ENCODE measurements at places on chromosomes 3 and 15.

- DNase-seq: no peak
Observed at GRCh38 chr3:143036557-143036956, 35.2 kb downstream of the U2SURP start.

DNA sequence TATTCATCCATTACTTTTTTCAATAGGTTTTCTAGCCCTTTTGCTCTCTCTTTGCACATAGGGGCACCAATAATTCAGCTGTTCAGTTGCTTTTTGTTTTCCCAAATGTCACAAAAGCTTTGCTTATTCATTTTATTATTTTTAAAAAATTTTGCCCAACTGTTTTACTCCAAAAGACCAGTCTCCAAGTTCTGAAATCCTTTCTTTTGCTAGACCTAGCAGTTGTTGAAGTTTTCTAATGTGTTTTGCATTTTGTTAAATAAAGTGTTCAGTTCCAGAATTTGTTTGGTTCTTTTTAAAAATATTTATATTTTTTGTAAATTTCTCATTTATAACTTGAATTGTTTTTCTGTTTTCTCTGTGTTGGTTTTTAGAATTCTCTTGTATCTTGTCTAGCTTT lies 1227.3 kb downstream of the ROBO2 start:
- DNase-seq: no peak

GRCh38 chr3:189160519-189161309 lies 11.1 kb upstream of the TPRG1 start:
- no peak for DNase-seq

GRCh38 chr3:38647217-38647970 lies 2.1 kb downstream of the SCN5A start:
- DNase-seq: peak; percentile 8

DNA sequence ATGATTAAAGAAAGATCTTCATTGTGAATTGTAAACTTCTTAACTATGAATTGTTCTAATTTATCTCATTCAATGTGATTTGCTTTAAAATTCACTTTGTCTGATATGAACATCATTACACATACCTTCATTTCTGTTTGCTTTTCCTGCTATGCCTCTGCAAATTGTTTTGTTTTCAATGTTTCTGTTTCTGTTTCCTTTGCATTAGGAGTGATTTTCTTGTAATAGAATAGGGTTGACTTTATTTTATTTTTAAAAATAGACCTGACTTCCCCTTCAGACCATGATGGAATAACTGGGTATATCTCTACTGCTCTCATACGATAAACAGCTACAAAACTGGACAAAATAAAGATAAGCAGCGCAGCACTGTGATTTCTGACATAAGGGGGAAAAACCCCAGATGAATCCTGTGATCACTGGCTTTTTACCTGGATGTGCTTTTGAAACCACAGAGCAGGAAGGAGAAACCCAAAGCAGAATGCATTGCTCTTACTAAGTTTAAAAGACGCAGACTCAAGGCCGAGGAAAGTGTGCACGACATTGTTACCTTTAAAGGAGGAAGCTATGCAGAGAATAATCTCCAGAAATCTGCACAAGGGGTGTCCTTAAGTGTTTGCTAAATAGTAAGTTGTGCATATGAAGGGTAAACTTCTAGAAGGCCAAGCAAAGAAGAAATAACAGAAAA lies 420.2 kb downstream of the TBC1D5 start:
- no peak for DNase-seq

- DNase-seq: no peak
Observed at GRCh38 chr3:4401441-4401840, 65.6 kb downstream of the SUMF1 start.

DNA sequence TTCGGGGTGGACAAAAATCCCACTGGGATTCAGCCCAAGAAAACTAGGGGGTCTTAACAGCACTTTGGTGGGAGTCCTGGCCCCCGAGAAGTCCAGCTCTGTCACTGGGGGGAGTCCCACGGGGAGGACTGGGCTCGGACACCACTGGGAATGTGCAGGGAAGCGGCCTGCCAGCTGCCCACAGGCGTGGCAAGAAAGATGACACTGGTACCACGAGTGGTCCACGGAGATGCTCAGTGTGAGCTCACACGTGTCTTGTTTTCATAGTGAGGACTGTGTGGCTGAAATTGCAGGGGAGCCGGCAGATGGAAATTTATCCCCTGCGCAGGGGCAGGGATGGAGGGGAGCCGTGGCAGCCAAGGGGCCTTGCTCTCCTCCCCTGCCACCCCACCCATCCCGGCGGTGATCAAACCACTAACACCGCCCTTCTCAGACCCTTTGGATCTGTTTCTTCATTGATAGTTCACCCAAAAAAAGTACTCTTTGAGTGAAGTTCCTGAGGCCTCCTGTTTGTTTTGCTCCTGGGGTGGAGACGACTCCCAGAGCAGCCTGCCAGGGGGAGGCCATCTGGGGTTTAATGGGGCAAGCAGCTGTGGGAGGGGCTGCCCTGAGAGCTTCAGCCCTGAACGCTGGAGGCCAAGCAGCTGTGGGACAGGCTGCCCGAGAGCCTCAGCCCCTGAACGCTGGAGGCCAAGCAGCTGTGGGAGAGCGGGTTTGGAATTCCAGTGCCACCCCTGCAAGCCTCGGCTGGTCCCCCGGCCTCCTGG lies 130.9 kb downstream of the LRRK1 start:
- DNase-seq: peak; percentile 11

GRCh38 chr3:157148196-157148889 lies 11.6 kb downstream of the CCNL1 start:
- no peak for DNase-seq

DNA sequence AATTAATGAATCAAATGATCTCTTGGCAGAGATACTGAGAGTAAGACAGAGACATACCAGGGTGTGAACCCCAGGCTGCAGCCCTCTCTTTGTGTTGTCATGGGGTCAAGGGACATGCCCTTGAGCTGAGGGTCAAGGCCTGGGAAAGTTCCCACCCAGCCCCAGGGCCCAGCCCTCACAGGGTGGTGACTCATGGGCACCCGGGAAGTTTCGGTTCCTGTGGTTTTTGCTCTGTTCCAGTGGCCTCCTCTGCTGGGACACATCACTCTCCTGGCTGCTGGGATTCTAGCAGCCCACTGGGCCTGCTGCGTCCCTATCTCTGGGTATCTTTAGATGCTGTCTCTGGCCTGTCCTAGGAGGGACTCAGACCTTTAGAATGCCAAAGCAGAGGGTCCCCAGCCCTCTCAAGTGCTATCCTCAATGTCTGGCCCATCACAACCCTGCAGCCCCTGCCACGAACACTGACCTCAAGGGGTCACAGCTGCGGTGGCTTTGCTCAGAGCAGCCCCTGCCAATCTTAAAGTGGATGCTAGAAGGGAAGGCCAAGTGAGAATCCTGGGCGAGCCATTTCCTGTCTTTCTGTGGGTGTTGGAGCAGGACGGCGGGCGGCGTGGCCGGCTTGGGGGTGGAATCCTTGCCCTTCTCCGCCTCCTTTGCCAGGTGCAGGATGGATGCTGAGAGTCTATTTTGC lies 148.4 kb upstream of the TLE3 start:
- DNase-seq: no peak

DNA sequence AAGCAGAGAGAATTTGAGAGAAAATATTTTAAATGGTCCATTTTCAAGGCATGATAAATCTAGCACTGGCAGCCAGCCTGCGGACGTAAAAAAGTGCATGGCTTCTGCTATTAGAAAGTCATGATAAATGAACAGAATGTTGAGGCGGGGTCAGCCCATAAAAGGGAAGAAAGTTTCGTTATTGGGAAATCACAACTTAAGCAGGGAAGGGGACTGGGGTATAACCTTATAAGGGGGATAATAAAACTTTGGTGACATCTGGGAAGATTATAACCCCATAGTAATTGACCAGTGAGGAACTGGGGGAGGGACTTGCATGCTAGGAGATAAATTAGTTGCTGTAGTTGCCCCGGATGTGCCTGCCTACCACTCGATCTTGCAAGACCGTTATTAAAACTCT lies 88.4 kb upstream of the PLSCR4 start:
- no peak for DNase-seq

DNA sequence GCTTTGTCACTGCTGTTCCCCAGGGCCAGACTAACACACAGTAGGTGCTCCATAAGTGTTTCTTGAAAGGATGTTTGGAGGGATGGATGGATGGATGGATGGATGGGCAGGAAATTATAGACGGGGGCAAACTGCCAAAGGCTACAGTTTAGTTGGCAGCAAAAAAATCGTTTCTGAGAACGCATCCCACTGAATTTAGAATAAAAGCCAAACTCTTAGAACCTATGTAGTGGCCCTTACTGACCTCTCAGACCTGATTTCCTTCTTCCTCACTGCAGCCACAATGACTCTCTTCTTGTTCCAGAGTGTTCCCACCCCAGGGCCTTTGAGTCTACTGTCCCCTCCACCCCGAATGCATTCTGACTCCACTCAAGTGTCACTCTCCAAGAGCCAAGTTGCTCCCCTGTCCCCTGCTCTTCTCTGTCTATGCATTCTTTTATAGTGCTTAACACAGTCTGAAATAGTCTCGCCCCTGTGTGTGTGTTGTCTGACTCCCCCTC lies 5.2 kb upstream of the GATA2 start:
- DNase-seq: no peak

- DNase-seq: no peak
Observed at GRCh38 chr3:50275996-50276761, 2.7 kb upstream of the LSMEM2 start.

- DNase-seq: no peak
Observed at GRCh38 chr3:11705049-11705448, 61.3 kb upstream of the VGLL4 start.

- DNase-seq: no peak
Observed at GRCh38 chr3:155435821-155436220, 142.3 kb upstream of the STRIT1 start.

DNA sequence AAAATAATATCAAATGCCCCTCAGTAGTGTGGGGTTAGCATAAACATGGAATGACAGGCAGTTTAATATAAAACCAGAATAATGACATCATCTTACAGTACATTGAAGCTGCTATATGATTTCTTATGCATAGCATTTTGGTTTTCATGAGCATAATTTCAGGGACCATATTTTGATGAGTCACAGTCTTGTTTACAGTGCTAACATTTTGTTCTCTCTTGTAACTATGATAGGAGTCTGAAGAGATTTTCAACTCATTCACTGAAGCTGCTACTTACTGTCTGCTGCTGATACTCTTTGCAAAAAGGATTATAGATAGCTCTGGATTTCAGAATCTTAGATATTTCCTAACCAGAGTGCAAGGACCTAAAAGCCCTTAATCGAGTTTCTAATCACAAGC lies 92.6 kb upstream of the CCDC54 start:
- DNase-seq: no peak

DNA sequence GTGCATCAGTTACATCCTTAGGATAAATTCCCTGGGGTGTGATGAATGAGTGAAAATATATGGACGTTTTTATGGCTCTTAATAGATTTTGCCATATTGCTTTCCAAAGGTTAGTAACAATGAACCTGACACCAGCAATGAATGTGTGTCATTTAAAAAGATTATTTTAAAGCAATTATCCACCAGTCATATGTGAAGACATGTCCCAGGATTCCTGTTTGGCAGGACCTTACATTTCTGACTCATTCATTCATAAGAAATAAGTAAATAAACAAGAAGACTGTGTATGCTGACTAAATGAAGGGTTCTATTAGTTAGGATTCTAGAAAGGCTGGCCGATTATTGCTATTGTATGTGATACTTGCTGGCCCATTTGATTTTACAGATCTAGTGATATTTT lies 201.5 kb downstream of the SOX2 start:
- DNase-seq: no peak

DNA sequence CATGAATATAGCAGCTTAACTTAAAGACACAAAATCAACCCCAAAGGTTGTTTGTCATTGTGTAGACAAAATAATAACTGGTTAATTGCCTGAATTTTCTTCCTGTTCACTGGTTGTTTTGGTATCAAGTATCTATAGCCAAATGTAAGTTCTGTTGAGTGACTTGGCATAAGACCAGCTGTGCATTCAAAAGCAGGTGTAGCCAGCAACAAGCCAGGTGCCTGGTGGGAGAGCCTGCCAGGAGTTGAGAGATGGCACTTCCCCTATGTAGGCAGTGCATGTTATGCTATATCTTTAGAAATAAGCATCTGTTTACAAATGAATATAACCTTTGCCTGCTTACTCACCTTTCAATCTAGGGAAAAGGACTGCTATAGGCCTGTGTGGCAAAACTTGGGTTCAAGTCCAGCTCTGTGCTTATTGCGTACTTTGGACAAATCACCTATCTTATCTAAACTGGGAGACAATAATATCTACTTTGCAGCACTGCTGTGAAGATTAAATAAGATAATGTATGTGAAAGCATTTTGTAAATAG lies 84.9 kb upstream of the TBL1XR1 start:
- DNase-seq: no peak

- DNase-seq: no peak
Observed at GRCh38 chr15:81905889-81906288, 139.9 kb downstream of the MEX3B start.

- no peak for DNase-seq
Observed at GRCh38 chr3:12255393-12255792, 33.5 kb upstream of the PPARG start.

DNA sequence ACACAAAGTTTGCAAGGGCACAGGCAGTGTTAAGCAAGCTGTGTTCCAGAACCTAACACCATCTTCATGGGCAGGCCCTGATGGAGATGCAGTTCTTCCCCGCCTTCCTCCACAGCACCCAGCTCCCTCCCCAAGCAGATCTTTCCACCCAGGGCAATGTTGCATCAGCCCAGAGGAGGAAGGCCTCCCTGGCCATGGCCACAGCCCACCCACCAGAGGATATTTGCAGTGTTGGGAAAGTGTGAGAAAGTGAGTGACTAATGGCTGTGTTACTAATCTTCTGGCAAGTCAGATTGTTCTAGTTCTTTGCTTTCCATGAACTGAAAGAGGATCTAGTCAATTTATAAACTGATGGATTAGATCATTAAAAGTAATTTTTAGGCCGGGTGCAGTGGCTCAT lies 42.0 kb upstream of the ATP10A start:
- no peak for DNase-seq

DNA sequence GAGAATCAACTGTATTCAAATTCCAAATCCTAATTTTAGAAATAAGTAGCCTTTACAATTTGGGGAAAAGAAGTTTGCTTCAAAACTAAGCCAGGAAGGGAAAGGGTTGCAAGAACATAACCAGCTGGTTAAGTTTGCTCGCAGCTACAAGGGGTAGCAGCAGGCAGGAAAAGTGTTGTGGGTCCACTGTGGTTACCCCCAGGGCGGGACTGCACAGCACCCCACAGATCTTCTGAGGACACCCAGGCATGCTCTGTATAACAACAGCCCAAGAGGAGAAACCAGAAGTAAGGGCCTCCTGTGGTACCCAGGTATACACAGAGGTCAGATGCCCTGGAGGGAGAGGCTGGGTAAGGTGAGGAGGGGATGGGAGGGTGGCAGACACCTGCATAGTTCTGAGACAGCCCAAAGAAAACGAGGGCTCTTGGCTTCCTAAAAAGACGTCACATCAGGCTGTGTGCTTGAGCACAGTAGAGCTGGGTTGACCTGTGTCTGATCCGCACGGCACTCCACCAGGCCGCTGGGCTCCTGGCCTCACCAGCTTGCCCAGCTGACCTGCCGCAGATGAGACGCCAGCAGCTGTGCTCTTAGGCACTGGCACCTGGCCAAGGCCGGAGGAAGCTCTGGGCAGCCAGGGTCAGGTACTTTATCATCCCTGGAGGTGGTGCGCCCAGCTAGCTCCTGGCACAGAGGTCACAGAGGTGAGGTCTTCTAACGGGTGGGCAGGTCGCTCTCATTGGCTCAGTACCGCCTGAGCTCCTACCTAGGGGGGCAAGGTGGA lies 81.8 kb upstream of the SNRPA1 start:
- DNase-seq: no peak

Data from D341Med (cell line).